ENCODE measurements at places on chromosomes 3 and 15.

- no peak for DNase-seq
These were observed 89.4 kb upstream of the C3orf80 start for GRCh38 chr3:160135851-160136250.

DNA sequence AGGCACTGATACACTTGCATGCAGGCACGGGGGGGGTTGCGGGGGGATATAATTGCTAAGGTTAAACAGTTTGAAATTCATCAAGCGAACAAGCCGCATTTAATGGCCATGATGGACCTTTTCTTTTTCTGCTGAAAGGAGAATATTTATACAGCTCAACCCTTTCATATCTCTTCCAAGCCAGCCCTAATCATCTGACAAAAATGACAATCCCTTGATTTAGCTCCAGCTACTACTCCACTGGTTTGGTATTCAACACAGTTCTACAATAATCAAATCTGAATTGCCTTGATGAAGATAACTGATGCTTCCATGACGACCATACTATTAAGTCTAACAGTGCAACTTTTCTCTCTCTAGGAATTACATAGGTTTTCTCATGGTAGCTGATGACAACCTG, 374.9 kb downstream of the PLCL2 start:
- no peak for DNase-seq

DNA sequence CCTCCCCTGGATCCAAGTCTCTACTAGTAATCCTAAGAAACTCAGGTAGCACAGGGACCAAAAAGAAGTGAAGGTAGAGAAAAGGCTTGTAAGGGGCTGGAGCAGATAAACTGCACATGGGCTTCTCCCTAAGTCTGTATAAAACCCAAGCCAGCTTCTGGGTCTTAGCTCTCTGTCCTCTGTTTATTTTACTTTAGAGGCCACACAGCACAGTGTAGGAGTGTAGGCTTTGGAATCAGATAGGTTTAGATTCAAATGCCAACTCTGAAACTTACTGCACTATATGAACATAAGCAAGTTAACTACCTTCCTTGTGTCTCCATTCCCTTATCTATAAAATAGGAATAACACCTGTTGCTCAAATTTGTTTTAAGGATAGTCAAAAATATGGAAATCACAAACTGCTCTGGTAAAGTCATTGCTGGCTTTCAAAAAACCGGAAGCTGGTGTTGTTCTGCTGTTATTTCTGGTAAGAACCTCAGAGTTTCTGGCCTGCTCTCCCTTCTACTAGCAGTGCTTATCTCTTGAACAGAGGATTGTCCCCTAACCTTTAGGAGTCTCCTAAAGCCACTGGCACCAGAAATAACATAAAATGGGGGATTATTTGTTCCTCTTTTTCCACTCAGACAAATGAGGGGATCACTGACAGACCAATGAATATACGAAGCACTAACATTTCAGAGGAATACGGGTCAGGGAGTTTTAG, 33.8 kb downstream of the PIK3R4 start:
- DNase-seq = no peak

DNA sequence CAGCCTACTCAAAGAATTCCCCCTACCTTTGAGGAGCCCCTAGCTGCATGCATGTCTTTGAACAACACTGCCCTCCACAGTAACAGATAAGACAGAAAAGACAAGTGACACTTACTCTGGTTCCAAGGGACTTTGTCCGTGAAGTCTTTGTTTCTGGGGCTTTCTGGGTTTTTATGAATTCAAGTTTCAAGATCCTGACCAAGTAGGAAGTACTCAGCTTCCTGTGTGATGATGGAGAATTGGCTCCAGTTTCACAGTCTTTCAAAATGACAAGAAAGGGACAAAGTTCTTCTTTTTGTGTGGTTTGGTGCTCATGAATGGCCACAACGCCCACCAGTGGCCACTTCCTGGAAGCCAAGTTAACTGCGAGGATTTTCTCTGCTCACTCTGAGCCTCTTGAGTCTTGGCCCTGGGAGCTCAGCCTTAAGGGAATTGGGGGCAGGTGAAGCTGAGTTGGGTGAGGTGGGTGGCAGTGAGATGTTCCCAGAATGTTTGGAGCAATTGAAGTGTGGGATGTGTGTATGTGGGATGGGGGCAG, at the start of gene CCR1:
Gene CCR1 (minus strand): TSS at position 147 of the 538 bp plus-strand sequence. CDS start 4,000 bp downstream, outside the sequence.
- peak; percentile 25 for DNase-seq

DNA sequence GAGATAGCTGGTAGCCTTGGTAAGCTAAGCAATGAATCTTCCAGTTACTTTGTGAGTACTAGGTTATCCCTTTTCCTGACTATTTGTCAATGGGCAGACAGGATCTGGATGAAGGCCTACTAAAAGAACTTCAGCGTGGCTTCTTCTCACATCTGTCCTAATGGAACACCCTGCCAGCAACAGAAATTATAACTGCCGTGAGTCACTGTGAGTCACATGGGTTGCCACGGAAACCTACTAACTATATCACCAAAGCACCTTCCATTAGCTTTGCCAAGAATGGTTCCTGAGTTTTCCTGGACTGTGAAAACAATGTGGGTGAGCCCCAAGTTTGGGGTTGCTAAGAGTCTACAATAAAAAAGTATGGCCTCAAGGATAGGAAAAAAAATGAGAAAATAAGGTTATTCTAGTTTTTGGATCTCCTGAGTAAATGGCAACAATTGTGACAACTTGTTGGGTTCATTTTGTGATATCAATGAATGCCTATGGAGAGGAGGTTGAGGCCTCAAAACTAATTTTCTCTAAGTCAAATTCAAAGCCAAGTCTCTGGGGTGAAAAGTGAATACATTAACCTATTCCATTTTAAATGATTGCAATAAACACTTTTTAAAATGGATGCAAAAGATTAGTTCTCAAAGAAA, 195.1 kb upstream of the ICE2 start:
- DNase-seq = peak; percentile 94

- no peak for DNase-seq
These were observed 217.4 kb upstream of the CD96 start for GRCh38 chr3:111324645-111325044.

GRCh38 chr3:41363830-41364523, 164.7 kb downstream of the CTNNB1 start:
- no peak for DNase-seq

DNA sequence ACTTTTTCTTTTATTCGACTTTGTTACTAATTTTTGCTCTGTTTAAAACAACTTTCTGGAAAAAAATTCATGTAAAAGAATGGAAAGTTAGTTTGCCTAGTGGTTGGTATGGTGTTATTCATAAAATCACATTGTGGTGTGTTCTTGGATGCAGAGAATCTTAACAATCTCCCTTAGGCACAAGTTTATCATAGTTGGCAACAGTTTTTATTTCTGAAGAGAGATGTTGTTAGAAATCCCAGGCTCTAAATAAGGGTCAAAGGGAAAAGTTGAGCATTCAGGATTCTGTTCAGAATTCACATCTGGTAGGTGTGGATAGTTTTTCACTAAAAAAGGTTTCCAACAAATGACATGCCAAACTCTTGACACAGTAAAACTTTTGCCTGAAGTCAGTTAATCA, 6.4 kb downstream of the DUT start:
- no peak for DNase-seq

DNA sequence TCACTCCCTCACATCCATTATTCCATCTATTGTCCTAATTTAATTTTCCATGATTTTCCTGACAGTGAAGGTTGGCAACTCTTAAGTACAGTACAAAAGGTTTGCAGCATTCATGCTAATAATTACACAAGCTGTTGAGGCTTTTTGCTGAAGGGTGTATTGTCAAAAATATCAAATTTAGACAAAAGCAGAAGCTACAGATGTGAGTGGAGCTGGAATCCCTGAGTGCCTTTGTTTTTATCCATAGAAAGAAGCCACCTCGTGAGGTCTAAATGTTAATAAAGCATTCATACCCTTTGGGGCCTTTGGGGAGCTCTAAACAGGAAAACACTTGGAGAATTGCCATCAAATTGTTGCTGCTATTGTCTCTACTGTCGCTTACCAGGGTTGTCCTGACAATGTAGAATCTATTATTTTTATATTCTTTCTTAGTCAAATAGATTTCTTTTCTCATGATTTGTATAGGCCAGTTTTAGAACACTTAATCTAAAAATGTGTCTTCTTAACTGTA, 185.8 kb upstream of the ROBO1 start:
- DNase-seq = no peak

DNA sequence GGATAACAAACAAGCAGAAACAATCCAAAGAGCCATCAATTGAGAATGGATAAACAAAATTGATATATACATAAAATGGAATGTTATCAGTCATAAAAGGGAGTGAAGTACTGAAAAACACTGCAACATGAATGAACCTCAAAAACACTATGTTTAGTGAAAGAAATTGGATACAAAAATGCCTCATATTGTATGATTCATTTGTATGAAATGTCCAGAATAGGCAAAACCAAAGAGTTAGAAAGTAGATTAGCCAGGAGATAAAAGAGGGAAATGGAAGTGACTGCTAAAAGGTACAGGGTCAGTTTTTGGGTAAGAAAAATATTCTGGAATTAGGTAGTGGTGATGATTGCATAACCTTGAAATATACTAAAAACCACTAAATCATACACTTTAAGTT, 9.8 kb upstream of the SLC25A36 start:
- DNase-seq = no peak

- no peak for DNase-seq
These were observed 48.6 kb downstream of the NR1D2 start for GRCh38 chr3:23993556-23994243.

GRCh38 chr3:176739159-176739558, 458.1 kb downstream of the TBL1XR1 start:
- no peak for DNase-seq

GRCh38 chr3:108409800-108410178, 100.6 kb downstream of the MYH15 start:
- no peak for DNase-seq

DNA sequence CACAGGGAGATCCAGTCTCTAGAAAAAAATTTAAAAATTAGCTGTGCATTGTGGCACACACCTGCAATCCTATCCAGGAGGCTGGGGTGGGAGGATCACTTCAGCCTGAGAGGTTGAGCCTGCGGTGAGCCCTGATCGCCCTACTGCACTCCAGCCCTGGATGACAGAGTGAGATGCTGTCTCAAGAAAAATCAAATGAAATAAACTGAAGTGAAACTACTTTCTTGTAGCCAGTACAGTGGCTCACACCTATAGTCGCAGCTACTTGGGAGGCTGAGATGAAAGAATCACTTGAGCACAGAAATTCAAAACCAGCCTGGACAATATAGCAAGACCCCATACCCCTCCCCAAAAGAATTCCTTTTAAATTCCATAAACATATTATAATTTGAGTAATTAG, 35.4 kb downstream of the SMARCC1 start:
- DNase-seq = no peak

DNA sequence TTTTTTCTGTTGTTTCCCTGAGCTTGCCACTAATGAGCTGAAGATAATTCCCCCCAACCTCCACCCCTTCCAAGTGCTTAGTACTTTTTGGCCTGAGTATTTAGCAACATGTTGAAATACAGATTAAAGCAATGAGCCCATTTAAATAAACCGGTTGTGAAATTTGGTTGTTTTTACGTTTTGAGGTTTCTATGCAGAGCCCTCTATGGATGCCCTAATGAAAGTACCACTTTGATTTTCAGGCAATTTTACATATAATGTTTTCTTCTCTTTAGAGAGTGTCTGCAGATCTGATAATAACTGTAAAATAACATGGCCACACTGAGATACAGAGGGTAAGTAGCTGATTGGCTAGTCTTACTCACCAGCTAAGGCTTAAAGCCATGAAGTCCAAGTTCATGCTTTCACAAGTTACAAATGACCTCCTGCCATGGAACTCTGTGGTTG, 139.4 kb upstream of the SLC7A14 start:
- no peak for DNase-seq

DNA sequence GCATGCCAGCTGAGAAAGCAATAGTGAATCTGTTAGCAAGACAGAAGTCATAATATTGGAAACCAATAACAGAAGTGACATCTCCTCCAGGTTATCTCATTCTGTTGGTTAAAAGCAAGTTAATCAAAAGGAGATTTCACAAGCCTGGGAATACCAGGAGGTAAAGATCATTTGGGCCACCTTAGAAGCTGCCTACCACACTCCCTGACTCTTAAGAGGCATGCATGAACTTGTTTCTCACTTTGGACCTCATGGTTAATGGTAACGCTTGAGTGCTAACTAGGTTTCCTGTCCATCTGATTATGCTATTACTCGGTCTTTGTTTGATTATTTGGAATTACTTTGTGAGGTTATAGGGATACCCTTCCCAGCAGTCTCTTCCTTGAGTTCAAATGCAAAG, 650.8 kb upstream of the SGO1 start:
- DNase-seq = peak; percentile 88

DNA sequence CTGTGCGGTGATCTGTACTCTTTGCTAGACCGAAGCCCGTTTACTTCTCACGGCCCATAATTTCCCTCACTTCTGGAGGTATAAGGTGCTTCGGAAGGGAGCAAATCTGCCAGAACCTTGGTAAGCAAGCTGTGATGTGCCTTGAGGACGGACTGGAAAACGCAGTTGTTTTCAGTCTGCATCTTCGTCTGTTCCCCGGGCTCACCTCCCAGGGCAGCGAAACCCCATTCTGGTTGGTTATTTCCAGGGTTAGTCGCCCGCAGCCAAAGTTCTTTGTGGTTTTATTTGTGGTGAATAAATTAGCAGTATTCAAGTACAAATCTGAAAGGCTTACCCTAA, 401 bp downstream of the RAMAC start:
- DNase-seq = peak; percentile 20

DNA sequence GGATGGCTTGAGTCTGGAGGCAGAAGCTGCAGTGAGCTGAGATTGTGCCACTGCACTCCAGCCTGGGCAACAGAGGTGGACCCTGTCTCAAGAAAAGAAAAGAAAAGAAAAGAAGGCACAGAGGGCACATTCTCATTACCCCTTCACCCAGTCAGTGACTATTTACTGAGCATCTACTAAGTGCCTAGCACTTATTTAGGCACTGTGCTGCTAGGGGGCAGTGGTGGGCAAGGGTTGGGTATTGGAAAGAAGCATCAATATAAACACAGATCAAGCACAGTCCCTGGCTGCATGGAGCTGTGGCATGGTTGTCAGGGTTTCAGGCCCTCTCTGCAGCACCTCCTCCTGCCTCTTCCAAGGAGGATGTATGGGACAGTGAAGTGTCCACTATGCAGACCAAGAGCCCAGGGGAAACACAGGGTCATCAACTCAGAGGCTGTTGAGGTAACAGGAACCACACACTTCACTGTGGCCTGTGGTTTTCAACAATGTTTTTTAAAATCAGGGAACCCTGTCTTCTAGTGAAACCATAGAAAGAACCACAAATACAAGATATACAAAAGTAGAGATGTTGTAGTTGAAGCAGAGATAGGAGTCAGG, 138.5 kb downstream of the RAB11A start:
- DNase-seq = no peak

GRCh38 chr3:62718515-62719320, 156.5 kb downstream of the CADPS start:
- DNase-seq = peak; percentile 96

DNA sequence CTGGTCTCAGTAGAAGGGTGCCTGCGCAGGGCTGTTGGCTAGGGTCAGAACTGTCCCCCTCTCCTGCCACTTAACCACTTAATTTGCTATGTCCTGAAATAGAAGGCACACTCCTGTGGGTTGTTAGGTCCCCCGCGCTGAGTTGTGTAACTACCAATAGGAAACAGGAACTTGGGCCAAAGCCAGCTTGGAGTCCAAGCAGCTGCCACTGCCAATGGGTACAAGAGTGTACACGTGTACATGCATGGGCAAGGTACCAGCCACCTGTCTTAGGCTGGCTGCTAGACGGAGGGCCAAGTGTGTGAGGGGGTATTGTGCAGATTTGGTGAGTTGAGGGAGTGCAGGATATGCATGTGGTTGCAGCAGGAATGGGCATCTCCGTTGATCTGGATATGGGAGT, 29.7 kb upstream of the POLG start:
- no peak for DNase-seq

Data from bronchial epithelial cell (primary cell).